ENCODE measurements at places on chromosomes 1 and 21.
A peak's percentile ranks its signal among the peaks of the same experiment; 100 is the strongest.

DNA sequence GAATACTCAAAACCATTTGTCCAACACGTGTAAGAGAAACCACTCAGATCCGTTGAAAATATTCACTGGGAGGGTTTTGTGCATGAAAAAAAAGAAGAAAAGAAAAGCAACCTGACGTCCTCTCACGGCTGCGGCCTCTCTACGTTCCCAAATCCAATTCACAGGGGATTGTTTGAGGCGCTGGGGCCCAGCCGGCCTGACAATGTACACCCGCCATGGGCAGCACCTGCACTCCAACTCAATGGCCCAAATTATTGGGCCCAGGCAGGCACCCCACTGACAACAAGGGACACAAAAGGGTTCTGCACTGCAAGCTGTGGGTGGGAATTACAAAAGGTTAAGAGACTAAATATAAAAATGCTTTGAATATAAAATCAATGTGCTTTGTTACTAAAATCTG lies 41.5 kb downstream of the MORN1 start:
- no peak for DNase-seq

GRCh38 chr1:70819785-70820184 lies 227.8 kb downstream of the PTGER3 start:
- no peak for DNase-seq

DNA sequence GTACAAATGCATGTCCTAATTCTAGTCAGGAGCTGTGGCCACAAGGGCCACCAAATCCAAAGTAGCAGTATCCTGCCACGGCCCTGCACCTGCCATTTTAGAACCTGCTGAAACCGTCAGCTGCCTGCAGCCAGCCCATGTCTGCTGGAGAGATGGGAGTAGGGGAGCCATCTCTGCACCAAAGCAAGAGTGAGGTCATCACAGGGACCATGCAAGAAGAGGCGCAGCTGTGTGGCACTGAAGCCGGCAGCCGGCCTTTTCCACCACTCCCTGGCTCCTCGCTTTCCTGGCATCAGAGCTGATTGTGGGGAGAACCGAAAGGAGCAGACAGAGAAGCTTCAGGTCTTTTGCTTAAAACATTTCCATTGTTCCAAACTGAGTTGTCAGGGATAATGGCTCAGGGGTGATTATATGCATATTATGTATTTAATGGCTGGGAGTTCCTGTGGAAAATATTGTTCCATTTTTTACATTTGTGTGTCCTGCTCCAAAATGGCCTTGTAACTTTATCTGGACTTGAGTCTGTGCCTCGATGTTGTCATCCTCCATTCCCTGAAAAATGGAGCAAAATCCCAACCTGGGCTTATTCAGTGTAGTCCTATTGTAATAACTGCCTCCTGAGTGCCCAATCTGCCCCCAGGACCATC lies 18.7 kb upstream of the NBL1 start:
- DNase-seq = no peak

DNA sequence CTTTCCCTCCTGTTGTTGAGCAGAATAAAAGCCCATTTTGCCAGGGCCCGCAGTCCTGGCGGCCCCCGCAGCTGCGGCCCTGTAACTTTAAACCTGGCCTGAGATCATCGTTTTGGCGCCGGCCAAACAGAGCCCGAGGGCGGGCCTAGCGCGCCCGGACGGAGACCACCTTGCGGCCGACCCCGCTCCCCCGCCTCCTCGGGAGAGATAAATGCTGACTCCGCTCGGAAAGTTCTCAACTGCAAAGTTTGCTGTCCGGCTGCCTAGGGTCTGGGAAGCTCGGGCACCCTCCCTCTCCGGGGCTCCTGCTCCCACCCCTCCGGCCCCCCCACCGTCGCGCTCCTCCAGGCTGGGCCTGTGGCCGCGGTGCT lies at the start of gene PDPN:
PDPN (plus strand) TSS at position 238 of the 371 bp plus-strand sequence. CDS start 202 bp downstream, outside the sequence.
- DNase-seq = no peak

DNA sequence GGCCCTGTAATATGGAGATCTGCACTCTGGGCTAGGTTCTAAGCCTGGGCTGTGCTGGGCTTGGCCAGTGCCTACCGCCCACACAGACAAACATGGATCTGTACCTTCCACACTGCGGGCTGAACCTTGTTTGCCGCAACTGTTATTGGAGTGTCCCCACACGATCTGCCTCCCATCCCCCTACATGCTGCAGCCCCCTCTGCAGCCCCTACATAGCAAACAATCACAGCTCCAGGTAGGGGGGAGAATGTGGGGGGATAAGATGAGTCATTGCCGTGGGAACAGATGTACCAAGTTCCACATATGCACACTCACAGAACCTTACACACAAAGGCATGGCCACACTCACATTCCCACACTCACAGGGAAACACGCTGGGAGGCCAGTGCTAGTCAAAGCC lies 2.1 kb upstream of the HCRTR1 start:
- DNase-seq = no peak

GRCh38 chr1:216306830-216307229 lies 116.4 kb downstream of the USH2A start:
- no peak for DNase-seq

DNA sequence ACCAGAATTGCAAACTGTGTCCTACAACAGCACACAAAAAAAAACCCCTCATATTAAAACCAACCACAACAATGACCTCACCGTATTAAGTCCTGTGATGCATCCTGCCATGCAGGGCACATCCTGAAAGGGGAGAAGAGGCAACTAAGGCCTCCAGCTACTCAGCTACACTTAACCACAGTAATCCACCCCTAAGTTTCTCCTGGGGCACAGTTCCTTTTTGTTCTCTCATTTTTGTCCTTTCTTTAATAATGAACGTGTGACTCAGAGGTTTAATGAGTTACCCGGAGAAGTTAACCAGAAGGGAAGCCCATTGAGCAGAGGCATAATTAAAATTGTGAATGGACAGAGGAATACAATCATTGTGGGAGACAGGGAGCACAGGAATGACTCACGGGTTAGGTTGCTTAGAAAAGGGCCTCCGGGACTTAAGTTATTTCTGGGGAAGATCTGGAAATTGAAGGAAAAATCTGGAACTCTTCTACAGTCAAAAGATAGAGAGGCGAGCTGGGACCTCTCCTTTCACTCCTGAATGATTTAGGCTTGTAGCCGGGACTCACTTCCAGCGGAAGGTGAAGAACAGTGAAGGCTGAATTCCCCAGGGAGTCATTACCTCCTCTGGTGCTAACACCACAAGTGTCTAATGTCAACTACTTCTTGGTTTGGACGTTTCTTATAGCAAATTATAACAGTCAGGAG lies 36.9 kb upstream of the HIVEP3 start:
- no peak for DNase-seq

DNA sequence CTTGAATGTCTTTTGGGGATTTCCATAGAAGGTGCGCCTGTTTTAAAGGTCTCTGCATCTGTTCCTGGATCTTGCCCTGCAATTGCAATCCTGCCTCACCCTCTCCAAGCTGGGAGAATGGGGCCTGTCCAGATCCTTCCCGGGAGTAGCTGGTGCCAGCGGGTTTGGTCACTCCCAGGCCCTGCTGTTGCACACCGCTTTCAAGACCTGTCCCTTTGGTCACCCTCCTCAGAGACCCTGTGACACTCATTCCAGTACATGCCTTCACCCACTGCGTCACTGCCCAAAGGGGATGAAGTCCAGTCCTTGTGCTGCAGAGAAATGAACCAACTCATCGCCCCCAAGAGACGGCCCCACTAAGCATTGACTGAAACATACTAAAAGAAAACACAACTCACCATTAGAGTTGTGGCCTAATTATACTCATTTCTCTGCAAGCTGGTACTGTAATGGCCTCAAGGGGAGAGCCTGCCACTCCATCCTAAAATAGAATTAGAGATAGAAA lies 1.9 kb upstream of the IRF2BP2 start:
- DNase-seq = peak; percentile 80

DNA sequence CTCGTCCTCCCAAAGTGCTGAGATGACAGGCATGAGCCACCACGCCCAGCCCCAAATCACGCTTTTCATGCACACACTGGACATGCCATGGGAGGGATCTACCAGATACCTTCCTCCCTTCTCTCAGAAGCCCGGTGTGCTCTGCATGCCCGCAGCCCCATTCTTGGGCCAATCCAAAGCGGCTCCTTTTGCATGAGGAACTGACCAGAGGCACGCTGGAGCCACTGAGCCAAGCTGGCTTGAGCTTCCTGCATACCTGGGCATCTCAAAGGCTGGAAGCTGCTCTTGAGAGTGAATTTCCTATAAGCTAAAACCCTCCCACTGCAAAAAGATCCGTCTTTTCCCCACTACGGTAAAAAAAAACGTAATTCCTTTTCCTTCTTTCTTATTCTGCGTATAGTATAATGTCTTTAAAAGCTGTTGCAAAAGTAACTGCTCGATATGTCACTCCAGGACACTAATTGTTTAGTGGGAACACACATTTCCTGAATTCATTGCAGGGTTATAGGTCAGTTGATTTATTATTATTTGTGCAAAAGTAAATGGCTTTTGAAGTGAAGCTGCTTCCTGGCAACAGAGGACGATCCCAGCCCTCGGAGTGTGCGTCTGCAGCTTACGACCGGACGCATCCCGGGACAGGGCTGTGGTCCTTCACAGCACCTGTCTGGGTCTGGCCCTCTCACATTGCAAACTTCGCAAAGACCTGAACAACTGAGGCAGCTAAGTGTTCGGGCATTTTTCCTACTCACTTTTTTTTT lies 61.8 kb upstream of the ETS2 start:
- no peak for DNase-seq

- no peak for DNase-seq
These were observed 776 bp upstream of the SLAMF7 start for GRCh38 chr1:160738271-160738670.

GRCh38 chr1:40256401-40257084 lies 1.5 kb upstream of the ZMPSTE24 start:
- DNase-seq = peak; percentile 32

- peak; percentile 72 for DNase-seq
These were observed 26.7 kb upstream of the RBM15 start for GRCh38 chr1:110312188-110313121.

GRCh38 chr21:36756527-36756926 lies 57.6 kb downstream of the SIM2 start:
- no peak for DNase-seq

DNA sequence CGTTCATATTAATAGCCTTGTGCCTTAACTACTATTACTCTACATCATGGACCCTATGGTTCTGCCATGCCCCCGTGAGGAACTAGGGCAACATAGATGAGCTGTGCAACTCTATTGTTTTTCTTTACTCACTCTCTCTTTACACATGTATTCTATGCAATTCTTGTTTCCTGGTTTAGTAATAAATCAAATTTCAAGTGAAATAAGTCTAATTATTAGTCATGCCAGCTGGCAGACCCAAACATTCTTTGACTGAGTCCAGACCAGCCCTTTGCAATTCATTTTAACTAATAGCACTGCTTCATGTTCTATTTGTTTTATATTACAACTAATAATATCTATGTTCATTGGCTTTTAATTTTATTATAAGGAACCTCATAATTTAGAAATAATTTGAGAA lies 789.3 kb upstream of the ADAMTS5 start:
- DNase-seq = no peak

DNA sequence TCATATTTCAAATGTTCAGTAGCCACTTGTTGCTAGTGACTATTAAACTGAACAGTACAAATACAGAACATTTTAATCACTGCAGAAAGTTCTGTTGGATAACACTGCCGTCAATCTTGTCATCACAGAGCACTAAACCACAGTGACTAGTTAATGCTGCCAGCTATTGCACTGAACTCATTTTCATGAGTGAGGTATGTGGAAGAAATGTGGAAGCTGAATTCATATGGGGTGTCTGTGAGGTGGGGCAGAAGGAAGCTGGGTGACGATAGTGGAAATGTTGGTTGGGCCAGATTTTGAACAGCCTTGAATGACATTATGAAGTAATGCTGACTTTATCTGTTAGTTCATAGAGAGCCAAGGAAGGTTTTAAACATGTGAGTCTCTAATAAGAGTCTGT lies 49.6 kb downstream of the OSBPL9 start:
- DNase-seq = no peak

- no peak for DNase-seq
These were observed 338 bp upstream of the TOR1AIP1 start for GRCh38 chr1:179881642-179882252.

GRCh38 chr1:86938450-86938849 lies 24.0 kb downstream of the HS2ST1 start:
- peak; percentile 10 for DNase-seq

DNA sequence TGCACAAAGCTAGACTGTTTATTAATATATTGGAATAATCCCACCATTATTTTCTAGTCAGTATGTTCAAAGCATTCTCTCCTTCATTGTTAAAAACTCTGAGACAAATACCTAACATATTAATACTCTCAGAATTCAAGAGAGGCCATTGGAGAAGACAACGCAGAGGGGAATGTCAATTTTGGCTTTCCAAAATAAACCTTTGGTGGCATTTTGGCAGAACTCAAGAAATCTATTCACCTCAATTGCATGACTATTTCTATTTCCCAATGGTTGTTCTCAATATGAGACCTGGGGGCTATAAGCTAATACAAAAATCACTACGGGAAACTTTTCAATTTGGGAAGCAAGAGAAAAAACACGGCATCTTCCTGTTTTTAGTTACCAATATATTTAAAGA lies 58.5 kb downstream of the RUSC1 start:
- DNase-seq = no peak

- no peak for DNase-seq
These were observed 19.0 kb downstream of the ARHGEF10L start for GRCh38 chr1:17558541-17558940.

- DNase-seq = peak; percentile 96
These were observed 11.7 kb upstream of the CD55 start for GRCh38 chr1:207309745-207310273.

DNA sequence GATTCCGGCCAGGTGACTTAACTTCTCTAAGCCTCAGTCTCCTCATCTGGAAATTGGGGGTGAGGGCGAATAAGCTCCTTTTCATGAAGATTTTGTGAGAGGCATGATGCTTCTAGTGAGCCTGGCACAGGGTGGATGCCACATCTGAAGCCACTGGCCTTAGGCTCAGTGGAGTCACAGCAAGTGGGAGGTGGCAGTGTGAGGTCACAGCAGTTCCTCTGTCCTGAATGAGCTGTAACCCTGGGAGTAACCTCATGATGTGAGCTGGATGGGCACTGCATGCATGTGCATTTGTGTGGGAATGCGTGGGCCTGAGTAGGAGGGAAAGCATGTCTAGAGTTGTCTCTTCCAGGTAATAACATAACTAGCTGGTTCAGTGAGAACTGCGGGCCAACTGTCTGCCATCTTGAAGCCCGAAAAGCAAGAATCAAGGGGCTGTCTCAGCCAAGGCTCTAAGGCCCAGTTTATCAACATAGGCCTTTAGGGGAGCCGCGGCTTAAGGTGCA lies 27.0 kb upstream of the HTR1D start:
- no peak for DNase-seq

GRCh38 chr21:28485301-28486022 lies 507.2 kb downstream of the LTN1 start:
- DNase-seq = no peak
